ENCODE measurements at places on chromosomes 5 and 9.
A peak's percentile ranks its signal among the peaks of the same experiment; 100 is the strongest.

DNA sequence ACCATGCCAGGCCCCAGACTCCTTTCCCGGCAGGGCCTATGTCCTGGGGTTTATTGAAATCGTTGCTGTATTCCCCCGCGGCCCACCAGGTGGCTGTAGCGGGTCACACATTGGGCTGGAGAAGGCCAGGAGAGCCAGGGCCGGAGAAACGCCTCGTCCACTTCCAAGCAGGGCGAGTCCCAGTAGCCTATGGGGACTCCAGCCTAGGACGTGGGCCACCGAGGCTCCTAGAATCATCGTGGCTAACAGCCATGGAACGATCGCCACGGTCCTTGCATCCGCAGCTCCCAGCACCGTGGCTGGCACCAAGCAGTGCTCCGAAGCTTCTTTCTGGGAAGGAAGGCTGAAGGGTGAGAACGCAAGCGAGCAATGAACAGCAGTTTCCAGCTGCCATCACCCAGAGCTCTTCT is 87.7 kb downstream of the ENTREP1 start:
- DNase-seq = peak; percentile 32

- no peak for DNase-seq
Measured at GRCh38 chr5:78577071-78577807, 71.3 kb downstream of the LHFPL2 start.

DNA sequence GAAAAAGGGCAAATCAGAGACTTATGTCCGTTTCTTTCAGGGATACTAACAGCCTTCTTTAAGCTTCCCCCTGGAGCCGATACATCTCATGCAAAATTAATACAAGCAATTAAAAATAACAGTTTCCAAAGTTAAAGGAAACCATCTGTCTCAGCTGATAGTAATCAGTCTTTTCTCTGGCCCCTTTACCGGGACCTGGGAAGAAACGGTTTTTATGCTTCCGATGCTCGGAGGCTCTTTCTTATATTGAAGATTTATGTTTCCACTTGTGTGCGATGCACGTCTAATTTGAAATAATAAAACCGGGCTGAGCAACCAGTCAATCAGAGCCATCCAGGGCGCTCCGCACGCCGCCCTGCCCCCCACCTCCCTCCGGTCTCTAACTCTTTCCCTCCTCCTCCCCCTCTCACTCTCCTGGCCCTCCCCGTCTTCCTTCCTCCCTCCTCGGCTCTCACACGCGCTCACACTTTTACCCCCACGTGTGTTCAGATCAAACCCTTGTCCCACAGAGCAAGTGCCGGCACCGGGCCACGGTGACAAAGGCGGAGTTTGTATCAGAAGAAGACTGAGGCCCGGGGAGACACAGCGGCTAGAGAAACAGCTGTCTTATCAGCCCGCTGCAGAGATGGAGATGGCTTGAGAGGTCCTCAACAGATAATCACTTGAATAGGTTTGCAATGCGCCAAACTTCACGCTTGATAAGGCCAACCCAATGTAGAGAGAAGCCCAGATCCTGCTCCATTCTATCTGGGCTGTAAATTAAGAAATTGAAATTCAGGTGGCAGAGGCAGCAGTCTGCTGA is 5.1 kb upstream of the ELAVL2 start:
- DNase-seq = no peak

- DNase-seq = peak; percentile 37
Measured at GRCh38 chr5:134851307-134851923, 5.6 kb downstream of the C5orf24 start.

DNA sequence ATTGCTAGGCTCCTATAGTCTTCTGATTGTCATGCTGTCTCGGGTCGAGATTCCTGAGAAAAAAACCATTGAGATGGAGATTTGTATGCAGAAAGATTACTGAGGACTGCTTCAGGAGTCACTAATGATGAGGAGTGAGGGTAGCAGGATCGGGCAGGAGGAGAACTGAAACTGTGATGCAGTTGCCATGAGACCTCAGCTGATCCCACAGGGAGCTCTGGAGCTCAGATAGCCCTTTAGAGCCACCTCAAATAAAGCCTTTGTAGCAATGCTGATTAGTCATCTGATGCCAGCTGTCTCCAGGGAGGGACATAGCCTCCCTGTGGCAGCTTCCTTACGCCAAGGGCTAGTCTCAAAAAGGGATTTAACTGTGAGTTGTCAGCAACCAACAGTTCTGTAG is 256.9 kb downstream of the DMAC1 start:
- DNase-seq = no peak

- DNase-seq = no peak
Measured at GRCh38 chr5:127311349-127311748, 20.8 kb downstream of the MEGF10 start.

DNA sequence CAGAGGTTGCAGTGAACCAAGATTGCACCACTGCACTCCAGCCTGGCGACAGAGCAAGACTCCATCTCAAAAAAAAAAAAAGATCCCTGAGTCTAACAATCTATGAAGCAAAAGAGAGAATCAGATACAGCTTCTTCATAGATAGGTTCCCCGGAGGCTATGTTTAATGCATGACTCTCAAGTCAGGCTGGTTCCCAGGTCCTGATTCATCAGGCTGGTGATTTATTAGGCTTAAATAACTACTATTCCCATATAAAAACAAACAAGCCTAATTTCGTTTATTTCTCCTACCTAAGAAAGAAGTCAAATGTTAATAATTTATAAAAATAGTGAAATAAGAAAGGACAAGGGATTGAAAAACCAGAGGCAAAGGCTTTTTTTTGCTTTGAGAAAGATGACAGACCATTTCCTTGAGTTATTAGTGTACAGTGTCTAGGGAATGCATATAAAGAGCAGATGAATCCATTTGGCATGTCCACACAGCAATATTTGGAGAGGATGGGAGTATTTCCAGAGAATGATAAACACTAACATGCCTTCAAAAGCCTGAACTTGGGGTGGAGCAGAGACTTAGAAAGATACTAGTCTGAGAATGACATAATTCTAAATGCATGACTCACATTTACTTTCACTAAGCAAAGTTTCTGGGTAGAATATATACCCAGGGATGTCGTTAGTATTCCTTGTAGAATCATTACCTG is 115.3 kb downstream of the NREP start:
- DNase-seq = peak; percentile 81

GRCh38 chr5:122321921-122322320 is 9.9 kb downstream of the SNCAIP start:
- no peak for DNase-seq

- DNase-seq = no peak
Measured at GRCh38 chr5:78269088-78269703, 25.3 kb downstream of the AP3B1 start.

GRCh38 chr9:86825299-86825698 is 122.0 kb downstream of the GAS1 start:
- DNase-seq = no peak

DNA sequence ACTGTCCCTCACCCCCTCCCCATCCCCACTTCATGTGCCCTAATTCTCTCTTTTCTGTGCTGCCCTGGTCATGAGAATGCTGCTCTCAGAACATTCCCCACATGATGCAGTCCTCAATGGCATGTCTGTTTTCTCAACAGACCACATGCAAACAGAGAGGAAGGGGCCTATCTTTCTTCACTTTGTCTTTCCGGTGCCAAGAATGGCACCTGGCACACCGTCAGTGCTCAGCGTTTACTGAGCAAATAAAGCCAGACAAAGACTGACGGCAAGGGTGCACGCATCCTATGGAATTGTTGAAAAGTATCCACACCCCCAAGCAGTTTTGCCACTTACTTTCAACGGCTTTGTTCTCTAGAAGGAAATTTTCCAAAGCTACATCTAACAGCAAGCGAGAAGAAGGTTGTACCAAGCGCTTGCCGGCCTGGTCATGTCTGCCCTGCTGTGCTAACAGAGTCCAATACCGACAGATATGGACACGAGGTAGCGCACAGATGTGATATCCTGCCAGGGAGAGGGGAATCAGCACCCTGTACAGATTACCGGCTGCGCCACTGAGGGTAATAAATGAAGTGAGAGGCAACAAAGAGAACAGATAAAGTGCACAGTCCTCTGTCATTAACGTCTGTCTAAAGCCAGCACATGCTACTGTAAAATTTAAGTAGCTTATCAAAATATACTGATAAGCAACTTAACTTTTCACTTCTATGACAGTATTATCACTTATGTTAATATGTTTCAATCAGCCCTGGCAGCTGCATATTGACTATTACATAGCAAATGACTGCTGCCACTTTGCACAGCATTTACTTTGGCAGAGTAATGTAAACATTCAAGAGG is 251.7 kb downstream of the DENND1A start:
- no peak for DNase-seq

DNA sequence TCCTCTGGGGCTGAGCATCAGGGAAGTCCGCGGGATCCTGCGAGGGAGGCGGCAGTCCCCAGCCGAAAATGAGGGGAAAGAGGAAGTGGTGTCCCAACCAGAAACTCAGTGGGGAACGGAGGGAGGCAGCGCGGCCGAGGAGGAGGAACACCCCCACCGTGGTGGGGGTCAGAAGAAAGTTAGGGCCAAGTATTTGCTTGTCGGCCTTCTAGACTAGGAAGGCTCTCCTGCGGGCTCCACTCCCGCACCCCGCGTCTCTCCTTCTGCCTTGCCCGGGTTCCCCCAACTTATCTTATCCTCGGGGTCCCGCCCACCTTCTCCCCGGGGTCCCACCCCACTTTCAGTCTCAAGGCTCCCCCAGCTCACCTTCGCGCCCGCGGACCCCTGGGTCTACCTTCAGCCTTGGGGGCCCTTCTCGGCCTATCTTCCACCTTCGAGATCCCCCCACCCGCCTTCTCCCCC is 557 bp upstream of the PHF2 start:
- peak; percentile 33 for DNase-seq

DNA sequence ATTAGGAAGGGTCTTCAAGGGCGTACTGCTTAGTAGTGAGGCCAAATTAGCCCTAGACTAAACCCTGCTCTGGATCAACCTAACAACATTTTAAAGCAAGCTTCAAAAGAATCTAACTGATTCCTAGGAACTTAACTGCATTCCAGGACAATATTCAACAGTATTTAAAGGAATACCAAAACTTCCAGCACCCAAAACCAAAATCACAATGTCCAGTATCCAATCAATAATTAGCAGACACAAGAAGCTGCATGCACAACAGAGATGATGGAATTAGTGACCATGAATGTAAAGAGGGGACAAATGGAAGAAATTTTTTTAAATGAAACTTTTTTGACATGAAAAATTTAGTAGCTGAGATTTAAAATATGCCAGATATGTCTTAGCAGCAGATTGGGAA is 53.9 kb downstream of the CETN3 start:
- DNase-seq = no peak

DNA sequence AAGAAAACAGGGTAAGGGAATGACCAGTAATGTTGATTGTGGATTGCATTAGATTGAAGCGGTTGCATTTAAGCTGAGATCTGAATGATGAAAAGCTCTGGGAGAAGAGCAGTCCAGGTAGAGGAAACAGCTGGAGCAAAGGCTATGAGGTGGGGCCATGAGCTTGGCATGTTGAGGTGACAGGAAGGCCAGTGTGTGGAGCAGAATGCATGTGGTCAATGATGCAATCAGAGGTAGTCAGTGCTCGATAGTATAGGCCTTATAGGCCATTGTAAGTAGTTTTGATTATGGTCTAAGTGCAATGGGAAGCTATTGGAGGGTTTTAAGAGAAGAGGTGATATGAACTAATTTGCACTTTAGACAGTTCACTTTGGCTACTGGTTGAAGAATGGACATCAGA is 270.4 kb downstream of the ARHGAP26 start:
- no peak for DNase-seq

GRCh38 chr9:99124534-99125255 is 19.8 kb downstream of the TGFBR1 start:
- no peak for DNase-seq

GRCh38 chr9:36298566-36298965 is 40.3 kb upstream of the GNE start:
- peak; percentile 82 for DNase-seq

- DNase-seq = peak; percentile 16
Measured at GRCh38 chr5:52856564-52856963, 68.8 kb downstream of the ITGA1 start.

- DNase-seq = no peak
Measured at GRCh38 chr5:132896685-132897084, 23.2 kb downstream of the LEAP2 start.

DNA sequence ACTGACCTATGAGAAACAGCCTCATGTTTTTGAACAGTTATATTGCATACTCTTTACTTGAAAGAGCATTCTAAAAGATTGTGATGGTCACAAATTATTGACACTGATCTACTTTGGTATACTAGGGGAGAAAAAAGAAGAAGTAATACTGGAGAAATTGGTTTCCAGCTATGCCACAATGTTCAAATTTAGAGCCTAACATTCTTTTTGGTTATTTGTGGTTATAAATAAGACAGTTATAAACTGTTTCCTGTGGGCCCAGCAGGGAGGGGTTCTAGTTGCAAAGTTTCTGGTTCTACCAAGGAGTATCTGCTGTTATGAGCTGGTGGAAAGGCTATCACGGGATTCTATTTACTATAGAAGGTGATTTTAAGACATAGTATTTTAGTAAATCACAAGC is 4.8 kb downstream of the CWC27 start:
- DNase-seq = no peak

DNA sequence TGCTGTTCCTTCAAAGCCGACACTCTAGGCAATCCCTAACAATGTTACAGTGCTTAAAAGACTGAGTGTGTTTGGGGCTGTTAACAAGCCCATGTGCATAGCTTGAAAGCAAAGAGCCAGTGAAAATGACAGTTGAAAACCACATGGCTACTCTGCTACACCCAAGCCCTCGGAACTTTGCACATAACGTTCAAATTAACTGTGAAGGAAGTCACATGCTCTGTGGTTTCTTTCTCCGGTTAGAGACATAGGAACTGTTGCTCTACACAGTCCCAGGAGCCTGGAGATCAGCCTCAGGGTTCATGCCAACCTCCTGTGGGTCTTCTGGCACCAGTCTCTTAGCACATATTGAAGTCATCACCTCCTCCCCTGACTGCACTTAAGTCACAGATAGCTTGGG is 51.1 kb downstream of the C9orf152 start:
- no peak for DNase-seq

GRCh38 chr9:92196909-92197308 is 81.7 kb upstream of the SPTLC1 start:
- peak; percentile 33 for DNase-seq

GRCh38 chr5:1363581-1363980 is 18.7 kb upstream of the CLPTM1L start:
- DNase-seq = no peak

GRCh38 chr9:136975644-136976043 is 1.7 kb upstream of the PTGDS start:
- no peak for DNase-seq

DNA sequence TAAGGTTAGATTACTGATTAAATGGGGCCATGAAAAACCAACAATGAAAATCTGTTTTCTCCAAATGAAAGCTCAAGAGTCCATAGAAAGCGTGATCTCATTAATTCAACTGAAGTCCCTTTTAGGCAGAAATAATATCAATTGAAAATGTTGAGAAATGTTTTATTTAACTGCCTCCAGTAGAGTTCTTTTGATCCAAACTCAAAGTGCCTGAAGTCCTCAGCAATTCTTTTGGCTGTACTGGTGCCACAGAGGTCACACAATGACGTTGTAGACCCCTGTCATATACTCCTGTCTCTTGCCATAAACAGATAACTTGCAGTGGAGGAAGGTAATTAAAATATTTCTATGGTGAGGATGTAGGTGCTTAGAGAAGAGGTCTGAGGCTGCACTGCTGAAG is 1420.5 kb downstream of the CDH12 start:
- DNase-seq = no peak
